Kidney (tissue), 22 donors: ENCODE measurements at places on chromosomes 6 and 20. TPM values are rescaled to one million over a fixed set of nuclear protein-coding genes. Genes with fewer than 3 reads are reported as not detected.

CYP39A1 gene
- total RNA-seq: 6.0 TPM

APCDD1L gene
- total RNA-seq: 1.2 TPM

RAD21L1 gene
- total RNA-seq: not detected

- H3K4me1 ChIP-seq: no peaks in the 10 kb centered on the region
- no peak overlapping the region for H3K27ac ChIP-seq
- no peaks in the 10 kb centered on the region for H3K36me3 ChIP-seq
- no peaks in the 10 kb centered on the region for H3K27me3 ChIP-seq
Measured at GRCh38 chr20:51266353-51266752, 243.4 kb upstream of the KCNG1 start.

GRCh38 chr6:16925461-16925860 lies 164.2 kb upstream of the ATXN1 start:
- H3K4me1 ChIP-seq: no peaks in the 10 kb centered on the region
- H3K27me3 ChIP-seq: no peaks in the 10 kb centered on the region
- H3K27ac ChIP-seq: no peak overlapping the region
- no peak overlapping the region for H3K4me3 ChIP-seq

SLC32A1 gene
- total RNA-seq: not detected

- H3K27me3 ChIP-seq: no peaks in the 10 kb centered on the region
- no peak for DNase-seq
- H3K36me3 ChIP-seq: no peaks in the 10 kb centered on the region
- H3K4me1 ChIP-seq: no peaks in the 10 kb centered on the region
- H3K27ac ChIP-seq: no peak overlapping the region
Measured at GRCh38 chr6:169014211-169015197, 239.1 kb downstream of the THBS2 start.

NKX2-2 gene
- total RNA-seq: not detected

DNA sequence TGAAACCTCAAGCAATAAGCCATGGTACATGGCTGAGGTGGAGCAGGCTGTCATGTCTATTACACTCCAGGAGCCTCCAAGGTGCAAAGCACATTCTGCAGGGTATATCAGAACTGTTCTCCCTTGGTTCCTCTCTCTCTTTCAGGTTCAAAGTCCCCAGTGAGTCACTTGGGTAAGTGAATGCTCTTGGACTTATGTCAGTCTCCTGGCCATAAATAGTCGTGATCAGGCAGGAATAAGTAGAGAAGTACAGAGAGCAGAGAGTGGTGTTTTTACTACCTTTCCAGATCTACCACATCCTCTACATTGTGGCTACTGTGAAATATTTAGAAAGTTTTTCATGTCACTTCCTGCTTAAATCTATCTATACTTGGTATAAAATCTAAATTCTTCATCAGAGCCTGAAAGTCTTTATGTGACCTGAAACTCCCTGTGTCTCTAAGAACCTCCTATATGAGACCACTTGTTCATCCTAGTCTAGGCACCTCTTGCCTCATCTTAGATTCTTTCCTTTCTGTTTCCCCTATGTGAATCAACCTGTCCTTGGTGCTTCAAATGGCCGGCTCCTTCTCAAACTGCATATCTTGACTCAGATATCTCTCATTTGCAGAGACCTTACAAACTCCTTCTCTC lies 1077.6 kb upstream of the MAP3K7 start:
- no peaks in the 10 kb centered on the region for H3K36me3 ChIP-seq
- H3K27me3 ChIP-seq: no peaks in the 10 kb centered on the region
- H3K4me3 ChIP-seq: no peak overlapping the region
- no peak overlapping the region for H3K27ac ChIP-seq
- DNase-seq: no peak
- H3K4me1 ChIP-seq: no peaks in the 10 kb centered on the region

DNA sequence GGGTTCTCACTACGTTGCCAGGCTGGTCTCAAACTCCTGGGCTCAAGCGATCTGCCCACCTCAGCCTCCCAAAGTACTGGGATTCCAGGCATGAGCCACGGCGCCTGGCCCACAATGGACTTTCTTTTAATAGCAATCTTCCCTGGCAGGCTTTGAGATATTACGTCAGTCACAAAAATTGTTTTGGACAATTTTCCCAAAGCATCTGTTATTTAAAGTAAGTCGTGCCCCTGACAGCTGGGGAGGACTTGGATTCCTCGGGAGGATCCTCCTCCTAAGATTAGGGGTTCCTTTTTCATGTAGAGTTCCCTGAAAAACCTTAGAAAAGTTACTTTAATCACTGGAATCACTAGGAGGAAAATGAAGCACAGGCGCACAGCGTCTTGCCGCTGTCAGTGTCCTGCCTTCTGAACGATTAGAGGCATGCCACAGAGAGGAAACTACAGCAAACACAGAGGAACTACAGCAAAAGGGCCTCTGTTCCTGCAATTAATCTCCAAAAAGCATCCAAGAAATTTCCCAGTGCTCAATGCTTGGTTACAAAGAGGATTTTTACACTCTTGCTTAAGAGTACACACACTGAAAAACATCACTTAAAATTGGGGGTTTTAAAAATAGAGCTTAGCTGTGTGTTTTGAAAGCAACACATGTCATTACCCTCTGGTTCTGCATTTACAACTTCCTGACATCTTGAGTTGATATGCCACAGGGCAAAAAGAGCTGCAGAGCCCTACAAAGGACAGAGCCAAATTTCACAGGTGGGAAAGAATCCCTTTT lies 4.5 kb downstream of the ACSS1 start:
- H3K4me3 ChIP-seq: no peak overlapping the region
- H3K27ac ChIP-seq: peak overlapping the region; percentile 95
- H3K27me3 ChIP-seq: no peaks in the 10 kb centered on the region
- peak; percentile 64 for DNase-seq
- peaks cover 60% of the 10 kb centered on the region for H3K4me1 ChIP-seq
- no peaks in the 10 kb centered on the region for H3K36me3 ChIP-seq
